ENCODE measurements at places on chromosomes 2 and 18.

- no peak for DNase-seq
These were observed 233.7 kb downstream of the EN1 start for GRCh38 chr2:118613737-118614136.

DNA sequence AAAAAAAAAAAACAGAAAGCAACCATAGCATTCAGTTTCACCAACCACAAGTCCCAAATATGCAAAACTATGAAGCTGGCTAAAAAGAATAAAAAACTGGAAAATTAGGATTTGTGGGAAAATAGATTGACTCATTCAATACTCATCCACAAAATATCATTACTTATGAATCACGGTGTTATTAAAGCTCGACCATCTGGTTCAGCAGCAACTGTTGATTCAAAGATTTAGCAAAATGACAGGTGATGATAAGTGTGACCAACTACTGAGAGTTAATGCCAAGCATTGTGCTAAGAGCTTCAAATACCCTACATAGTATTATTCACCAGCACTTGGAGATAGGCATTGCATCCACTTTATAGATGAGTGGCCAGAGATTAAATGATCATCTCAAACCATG lies 26.2 kb upstream of the XDH start:
- no peak for DNase-seq

DNA sequence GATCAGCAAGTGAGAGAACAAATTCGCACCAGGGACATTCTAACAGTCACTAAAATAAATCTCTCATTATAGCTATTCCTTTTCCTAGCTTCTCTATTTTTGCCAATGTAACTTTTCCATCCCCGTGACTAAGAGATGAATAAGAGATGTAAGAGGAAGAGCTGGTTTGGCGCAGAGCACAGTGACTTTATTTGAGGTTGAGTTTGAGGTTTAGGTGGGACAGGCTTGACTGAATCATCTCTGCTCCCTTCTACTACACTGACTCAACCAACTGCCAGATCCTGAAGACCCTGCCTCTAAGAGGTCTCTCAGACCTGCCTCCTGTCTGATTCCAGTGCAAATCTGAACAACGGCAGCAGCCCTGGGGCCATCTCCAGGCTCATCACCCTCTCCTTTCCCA lies 28.0 kb downstream of the RFX8 start:
- DNase-seq = no peak

DNA sequence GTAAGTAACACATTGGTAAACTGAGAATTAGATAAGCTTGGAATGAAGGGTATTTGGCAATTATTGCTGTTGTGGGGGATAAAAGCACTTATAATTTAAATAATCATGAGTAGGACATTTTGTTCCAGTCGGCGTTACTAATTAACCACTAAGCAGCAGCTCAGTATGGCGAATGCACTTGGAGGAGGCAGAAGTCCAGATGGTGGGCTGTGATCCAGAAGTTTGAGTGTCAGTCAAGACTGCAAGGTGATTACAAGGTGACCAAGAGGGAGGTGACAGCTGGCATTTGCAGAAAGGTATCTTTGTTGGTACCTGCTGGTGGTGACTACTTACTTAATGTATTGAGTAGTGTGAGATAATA lies 643.6 kb upstream of the FAM98A start:
- no peak for DNase-seq

GRCh38 chr18:61334951-61335683 lies 1.9 kb downstream of the CDH20 start:
- no peak for DNase-seq

Measured in CD4-positive, alpha-beta T cell treated with Interleukin-17A for 1 hour (primary cell).